Stimulated activated memory B cell treated with anti-CD40 and anti-IgM and Interleukin-4, amounts not matched to agents 10 μg/mL and 1 μg/mL and 100 μg/mL, for 72 hours (primary cell): ENCODE measurements at places on chromosomes 7 and 10.

GRCh38 chr7:136692221-136692620 lies 176.2 kb upstream of the CHRM2 start:
- no peak for ATAC-seq

DNA sequence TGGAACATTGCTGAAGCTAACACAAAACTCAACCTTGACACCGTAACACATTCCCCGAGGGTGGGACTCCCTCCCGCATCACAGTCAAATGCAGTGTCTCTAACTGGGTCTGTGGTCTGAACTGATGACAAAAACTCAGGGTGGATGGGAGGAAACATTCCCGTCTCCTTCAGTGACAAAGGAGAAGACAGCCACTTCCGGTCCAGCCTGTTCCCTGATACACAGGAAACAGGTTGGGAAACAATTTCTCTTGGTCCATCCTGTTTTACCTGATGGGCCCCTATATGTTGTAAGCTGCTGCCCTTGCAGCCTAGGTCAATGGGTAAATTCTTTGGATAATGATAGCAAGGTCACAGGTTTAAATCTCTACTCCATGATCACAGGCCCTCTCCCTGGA lies 20.4 kb downstream of the SLC13A4 start:
- no peak for ATAC-seq

DNA sequence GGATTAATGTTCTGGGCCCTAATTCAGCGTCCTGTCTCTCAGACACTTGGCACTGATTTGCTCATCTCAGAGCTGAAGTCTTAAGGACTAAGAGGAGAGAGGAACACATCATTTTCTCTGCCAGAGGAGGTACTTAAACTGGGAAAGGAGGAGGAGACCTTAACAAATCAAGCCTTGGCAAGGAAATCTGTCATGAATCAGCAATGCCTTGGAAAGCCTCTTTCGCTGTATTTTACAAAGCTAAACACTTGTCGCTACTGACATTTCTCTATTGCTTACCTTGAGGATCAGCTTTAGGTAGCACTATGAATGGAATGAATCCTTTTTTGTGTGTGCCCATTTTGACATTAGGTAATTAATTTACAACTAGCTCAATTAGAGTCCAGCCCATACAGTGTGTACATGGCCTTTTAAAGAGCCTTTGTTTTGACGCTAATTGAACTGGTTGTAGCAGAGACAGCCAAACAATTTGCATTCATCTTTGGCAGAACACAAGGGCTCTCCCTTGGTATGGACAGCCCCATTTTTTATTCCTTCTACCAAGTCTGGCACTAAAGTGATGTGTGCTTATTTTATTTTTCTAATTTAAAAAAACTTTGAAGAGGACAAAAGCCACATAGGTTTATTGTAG lies 37.4 kb downstream of the AUTS2 start:
- ATAC-seq, result no peak

- ATAC-seq, result no peak
Observed at GRCh38 chr10:66804962-66805361, 120.9 kb upstream of the LRRTM3 start.

DNA sequence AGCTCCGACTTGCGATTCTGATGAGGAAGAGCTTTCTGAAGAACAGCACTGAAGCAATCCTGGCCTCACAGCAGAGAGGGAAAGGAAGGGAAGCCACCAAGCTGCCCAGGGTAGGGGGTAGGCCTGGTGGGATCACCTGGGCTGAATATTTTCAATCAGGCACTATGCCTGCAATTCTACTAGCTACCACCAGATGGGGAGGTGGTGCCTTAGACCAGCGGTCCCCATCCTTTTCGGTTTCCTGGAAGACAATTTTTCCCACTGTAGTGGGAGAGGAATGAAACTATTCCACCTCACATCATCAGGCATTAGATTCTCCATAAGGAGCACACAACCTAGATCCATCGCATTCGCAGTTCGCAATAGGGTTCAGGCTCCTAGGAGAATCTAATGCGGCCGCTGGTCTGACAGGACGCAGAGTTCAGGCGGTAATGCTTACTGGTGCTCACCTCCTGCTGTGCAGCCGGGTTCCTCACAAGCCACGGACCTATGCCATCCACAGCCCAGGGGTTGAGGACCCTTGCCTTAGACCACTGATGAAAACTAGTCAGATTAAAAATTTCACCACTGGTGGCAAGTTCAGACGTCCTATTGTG lies 2.7 kb downstream of the LRRC20 start:
- ATAC-seq, result no peak

GRCh38 chr7:40870108-40870507 lies 735.3 kb downstream of the SUGCT start:
- no peak for ATAC-seq

- ATAC-seq, result peak; percentile 1
Observed at GRCh38 chr7:100966542-100967291, 2.6 kb upstream of the MUC12 start.

- no peak for ATAC-seq
Observed at GRCh38 chr7:159125955-159126270, 18.8 kb downstream of the VIPR2 start.

GRCh38 chr7:107394831-107395230 lies 75.0 kb upstream of the GPR22 start:
- ATAC-seq, result no peak

DNA sequence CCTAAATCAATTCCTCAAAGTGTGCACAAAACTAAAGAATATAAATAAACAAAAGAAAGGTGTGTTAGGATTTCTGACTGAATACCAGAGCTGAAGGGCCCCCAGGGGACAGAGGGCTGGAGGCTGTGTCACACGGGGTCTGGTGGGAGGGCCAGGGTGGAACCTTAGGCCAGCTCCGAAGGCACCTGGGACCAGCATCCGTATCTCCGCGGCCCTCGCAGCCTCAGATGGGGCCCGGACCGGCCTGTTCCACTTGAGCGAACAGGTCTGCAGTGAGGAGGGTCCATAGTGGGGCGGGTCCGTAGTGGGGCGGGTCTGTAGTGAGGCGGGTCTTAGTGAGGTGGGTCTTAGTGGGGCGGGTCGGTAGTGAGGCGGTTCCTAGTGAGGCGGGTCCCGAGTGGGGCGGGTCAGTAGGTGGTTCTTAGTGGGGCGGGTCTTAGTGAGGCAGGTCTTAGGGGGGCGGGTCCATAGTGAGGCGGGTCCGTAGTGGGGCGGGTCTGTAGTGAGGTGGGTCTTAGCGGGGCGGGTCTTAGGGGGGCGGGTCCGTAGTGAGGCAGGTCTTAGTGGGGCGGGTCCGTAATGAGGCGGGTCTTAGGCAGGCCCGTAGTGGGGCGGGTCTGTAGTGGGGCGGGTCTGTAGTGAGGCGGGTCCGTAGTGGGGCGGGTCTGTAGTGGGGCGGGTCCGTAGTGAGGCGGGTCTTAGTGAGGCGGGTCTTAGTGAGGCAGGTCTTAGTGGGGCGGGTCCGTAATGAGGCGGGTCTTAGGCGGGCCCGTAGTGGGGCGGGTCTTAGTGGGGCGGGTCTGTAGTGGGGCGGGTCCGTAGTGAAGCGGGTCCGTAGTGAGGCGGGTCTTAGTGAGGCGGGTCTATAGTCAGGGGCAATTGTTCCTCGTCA lies 15.1 kb downstream of the GPR146 start:
- ATAC-seq, result peak; percentile 57

DNA sequence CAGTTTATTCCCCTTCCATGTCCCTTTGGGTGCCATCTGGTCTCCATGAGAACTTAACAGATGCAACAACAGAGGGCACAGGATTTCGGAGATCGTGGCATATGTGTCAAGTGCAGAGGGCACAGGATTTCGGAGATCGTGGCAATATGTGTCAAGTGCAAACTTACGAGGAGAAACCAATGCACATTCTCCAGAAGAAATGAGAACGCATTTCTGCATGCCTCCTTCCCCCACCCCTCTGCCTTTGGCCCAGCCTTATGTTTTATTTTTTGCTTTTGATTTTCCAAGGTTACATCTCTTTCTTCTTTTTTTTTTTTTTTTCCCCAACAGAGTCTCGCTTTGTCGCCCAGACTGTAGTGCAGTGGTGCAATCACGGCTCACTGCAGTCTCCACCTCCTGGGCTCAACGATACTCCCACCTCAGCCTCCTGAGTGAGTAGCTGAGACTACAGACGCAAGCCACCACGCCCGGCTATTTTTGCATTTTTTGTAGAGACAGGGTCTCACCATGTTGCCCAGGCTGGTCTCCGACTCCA lies 586 bp upstream of the ANKRD26 start:
- peak; percentile 4 for ATAC-seq

- peak; percentile 53 for ATAC-seq
Observed at GRCh38 chr10:114103284-114103683, 59.6 kb downstream of the ADRB1 start.

- ATAC-seq, result no peak
Observed at GRCh38 chr10:52746169-52746568, 26.4 kb downstream of the MBL2 start.

DNA sequence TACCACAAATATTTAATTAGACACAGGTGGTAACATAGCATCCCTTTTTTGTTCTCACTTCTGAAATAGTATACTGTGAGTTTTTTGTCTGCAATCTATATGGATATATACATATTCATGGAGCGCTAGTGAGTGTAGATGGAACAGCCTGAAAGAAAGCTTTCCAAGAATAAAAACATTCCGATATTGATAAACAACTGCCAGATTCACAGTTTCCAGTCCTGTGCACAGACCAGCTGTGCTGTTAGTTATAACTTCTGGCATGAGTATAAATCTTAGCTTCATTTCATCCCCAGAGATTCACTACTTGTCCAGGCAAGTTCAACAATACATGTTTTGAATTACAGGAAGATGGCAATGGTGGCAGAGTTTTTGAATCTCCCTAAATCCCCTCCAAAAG lies 467.1 kb upstream of the STEAP1 start:
- ATAC-seq, result no peak

- ATAC-seq, result no peak
Observed at GRCh38 chr7:40793132-40793531, 658.3 kb downstream of the SUGCT start.

DNA sequence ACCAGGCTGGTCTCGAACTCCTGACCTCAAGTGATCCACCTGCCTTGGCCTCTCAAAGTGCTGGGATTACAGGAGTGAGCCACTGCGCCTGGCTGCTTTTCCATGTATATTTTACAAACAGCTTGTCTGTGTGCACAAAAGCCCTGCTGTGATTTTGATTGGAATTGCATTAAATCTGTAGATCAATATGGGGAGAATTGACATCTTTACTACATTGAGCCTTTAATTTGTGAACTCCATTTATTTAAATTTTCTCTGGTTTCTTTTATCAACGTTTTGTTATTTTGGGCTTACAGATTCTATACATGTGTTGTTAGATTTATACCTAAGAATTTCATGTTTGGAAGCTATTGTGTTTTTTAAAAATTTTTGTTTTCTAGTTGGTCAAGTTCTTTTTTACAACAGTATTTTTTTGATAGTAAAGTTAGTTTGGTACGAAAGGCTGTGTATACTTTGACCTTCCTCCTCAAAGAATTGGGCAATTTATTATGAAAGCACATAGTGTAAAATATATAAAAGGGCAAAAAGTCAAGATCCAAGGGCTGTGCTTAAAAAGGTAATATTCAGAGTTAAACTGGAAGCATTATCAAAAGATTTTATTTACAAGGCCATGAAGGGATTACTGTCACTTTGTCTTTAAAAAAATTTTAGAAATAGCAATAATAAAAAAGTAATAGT lies 92.8 kb downstream of the STK31 start:
- ATAC-seq, result no peak

DNA sequence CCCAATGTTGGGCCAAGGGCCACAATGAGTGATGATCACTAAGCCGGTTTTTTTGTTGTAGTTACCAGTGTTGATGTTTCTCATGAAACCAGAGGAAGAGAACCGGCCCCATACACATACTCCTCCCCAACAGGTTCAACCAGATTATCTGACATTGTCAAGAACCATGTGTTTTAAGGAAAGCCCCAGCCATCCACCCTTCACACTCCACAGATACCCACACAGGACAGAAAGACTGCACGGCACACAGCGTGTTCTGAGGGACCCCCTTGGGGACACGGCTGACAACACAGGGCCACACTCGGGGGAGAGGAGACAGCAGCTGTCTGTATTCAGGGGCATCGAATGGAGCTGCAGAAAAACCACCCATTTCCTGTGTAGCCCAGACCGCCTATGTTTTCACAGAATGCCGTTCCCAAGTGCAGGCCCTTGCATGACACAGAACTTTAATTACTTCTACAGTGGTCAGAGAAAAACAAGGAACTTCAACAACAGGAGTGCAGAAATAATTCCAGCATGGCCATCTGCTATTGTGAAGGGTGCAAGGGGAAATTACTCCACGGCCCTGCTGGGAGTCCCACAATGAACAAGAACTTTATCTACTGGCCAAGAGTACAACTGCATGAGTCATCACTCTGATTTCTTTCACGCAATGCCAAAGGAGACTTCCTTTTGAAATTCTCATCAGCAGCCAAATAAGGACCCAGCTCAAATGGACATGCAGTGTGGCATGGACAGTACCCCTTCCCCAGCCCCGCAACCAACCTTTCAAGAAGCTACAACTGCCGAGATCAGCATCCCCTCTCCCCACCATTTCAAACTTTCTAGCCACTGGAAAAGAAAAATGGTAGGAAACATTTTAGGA lies 2.3 kb downstream of the KLF6 start:
- peak; percentile 17 for ATAC-seq

DNA sequence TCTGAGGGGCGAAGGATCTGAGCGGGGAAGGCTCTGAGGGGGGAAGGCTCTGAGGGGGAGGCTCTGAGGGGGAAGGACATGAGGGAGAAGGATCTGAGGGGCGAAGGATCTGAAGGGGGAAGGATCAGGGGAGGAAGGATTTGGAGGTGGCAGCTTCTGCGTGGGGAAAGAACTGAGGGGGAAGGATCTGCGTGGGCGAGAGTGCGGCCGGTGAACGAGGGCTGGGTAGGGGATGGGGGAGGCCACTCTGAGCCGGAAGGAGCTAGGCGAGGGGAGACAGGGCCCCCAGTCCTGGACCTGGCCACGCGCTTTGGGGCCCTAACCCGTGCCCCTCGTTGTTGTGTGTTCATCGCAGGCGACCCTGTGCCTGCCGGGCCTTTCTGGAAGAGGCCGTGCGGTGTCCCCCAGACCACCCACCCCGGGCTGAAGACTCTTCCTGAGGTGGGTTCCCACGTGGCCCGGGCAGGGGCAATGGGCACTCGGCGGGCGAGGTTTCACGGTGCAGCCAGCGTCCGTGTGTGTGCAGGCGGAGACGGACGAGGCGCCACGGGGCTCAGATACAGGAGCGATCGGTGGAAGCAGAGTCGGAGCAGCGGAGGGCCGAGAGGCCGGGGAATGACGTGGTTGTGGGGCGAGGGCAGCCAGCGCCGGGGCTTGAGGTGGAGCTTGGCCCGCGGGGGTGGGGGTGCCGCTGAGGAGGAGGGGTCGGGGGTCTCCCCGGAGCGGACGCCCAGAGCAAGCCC lies 2.0 kb downstream of the CALY start:
- no peak for ATAC-seq

DNA sequence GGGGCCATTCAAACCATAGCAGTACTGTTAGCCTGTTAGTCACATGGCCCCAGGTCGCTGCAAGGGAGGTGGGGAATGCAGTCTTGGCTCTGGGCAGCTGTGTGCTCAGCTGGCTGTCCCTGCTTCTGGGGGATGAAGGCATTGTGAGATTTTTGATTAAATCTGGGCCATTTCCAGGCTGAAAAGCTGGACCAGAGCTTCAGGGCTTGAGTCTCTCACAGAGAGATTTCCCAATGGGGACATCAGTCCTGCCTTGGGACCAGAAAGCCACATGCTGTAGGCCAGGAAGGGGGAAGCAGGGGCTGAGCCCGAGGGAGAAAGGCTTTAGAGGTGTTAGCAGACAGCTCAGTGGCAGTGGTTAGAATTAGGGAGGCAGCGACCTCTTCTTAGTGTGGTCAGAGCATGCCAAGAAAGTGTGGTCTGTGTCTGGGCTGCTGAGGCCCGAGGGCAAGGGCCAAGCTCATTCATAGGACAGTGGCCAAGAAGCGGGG lies 33.6 kb downstream of the PALD1 start:
- ATAC-seq, result no peak
